ENCODE measurements at places on chromosomes 1 and 21. TPM values are rescaled to one million over a fixed set of nuclear protein-coding genes. Genes with fewer than 3 reads are reported as not detected.

The PKP1 gene
- under 0.01 TPM for total RNA-seq

- DNase-seq, result no peak
Observed at GRCh38 chr1:239250353-239251035, 135.9 kb upstream of the CHRM3 start.

The SH2D5 gene
- total RNA-seq, result 1.4 TPM

- DNase-seq, result peak; percentile 91
Observed at GRCh38 chr1:244353551-244354091, 98.1 kb downstream of the ADSS2 start.

DNA sequence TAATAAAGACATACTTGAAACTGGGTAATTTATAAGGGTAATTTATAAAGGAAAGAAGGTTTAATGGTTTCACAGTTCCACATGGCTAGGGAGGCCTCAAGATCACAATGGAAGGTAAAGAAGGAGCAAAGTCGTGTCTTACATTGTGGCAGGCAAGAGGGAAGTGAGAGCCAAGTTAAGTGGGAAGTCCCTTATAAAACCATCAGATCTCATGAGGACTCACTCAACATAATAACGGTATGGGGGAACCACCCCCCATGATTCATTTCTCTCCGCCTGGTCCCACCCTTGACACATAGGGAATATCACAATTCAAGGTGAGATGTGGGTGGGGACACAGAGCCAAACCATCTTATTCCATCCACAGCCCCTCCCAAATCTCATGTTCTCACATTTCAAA lies 76.8 kb upstream of the ZNF678 start:
- DNase-seq, result no peak

The DENND2C gene
- total RNA-seq, result 0.32 TPM

The FTCD gene
- 0.25 TPM for total RNA-seq

The CELA2B gene
- total RNA-seq, result not detected

- no peak for DNase-seq
Observed at GRCh38 chr1:115425442-115425841, 87.4 kb upstream of the NGF start.

GRCh38 chr1:89721351-89721750 lies 88.4 kb downstream of the LRRC8C start:
- peak; percentile 75 for DNase-seq

GRCh38 chr1:12580054-12580887 lies 37.7 kb downstream of the DHRS3 start:
- no peak for DNase-seq

- no peak for DNase-seq
Observed at GRCh38 chr1:115534106-115534505, 107.7 kb upstream of the VANGL1 start.

DNA sequence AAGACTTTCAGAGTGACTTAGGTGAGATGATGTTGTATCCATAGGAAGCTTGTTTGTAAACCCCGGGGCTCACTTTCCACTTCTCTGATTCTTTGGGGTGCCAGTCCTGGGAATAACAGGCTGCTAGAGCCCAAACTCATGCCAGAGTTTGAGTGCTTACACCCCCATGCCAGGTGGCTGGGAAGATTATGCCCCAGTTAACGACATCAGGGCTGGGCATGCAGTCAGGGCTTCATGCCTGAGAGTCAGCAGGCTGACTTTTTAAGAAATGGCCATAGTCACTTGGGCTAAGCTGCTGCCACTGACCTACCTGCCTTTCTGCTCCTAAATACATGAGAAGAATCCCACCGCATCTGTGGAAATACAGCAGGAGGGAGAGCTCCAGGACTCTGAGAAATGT lies 425.6 kb upstream of the VAMP3 start:
- DNase-seq, result no peak

The ZNF683 gene
- total RNA-seq, result not detected

The GJA8 gene
- total RNA-seq, result not detected

GRCh38 chr1:159774465-159774864 lies 6.3 kb upstream of the DUSP23 start:
- no peak for DNase-seq

DNA sequence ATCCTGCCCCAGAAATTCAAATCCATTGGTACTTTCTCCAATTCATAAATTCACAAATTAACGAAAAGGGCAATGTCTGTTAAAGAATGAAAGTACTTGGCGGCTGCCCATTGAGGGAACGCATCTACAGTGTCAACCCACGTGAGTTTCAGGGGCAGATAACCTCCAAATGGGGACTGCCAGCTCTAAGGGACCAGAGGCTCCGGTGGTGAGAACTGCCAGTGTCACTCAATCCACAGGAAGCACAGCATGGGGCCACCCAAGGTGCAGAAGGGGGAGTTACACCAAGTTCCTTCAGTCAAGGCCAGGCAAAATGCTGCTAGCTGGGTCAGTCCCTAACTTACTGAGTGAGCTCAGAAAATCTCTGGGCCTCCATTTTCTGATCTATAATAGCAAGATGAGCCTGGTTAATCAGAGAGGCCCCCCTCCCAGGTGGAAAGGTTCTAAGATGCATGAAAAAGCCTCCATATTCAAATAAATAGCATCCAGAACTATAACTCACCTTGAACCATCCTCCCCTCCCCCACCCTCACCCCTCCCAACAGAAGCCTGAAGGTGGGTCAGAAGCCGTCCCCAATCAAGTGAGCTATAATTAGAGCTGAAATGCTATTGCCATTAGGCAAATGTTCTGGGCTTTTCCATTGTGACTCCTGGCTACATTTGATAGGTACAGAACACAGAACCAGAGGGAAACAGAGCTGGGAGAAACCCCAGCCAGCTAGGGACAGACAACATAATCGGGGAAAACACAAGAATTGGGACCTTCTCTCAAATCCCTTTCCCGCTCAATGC lies 41.7 kb downstream of the LRP8 start:
- DNase-seq, result no peak

The APCS gene
- not detected for total RNA-seq

DNA sequence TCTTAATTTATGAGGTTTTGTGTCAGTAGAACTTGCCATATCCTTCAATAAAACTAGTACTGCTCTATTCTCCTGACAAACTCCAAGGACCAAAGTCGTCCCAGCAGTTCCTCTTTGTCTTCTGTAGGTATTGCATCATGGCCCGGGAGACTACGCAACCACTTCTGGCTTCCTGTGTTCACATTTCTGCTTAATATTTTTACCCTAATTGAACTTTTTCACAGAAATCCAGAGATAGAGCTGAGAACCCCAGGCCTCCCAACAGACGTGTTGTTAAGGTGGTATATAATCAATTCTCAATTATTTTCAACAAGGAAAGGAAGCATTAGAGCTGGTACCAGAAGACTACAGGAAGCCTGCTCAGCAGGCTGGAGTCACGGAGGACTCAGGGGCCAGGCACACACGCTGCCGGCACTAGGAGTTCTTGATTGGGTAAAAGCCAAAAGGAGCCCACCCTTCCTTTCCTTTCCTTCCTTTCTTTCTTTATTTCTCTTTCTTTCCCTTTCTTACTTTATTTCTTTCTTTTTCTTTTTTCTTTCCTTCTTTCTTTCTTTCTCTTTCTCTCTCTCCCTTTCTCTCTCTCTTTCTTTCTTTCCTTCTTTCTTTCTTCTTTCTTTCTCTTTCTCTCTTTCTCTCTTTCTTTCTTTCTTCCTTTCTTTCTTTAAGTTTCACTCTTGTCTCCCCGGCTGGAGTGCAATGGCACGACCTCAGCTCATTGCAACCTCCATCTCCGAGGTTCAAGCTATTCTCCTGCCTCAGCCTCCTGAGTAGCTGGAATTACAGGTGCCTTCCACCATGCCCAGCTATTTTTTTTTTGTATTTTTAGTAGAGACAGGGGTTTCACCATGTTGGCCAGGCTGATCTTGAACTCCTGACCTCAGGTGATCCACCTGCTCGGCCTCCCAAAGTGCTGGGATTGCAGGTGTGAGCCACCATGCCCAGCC lies 173.7 kb downstream of the ZBTB18 start:
- DNase-seq, result no peak

The HCRTR1 gene
- total RNA-seq, result 0.53 TPM

- no peak for DNase-seq
Observed at GRCh38 chr21:16037421-16037955, 307.7 kb downstream of the USP25 start.

- no peak for DNase-seq
Observed at GRCh38 chr1:109787211-109787844, 23.6 kb upstream of the EPS8L3 start.

- no peak for DNase-seq
Observed at GRCh38 chr1:247713753-247714152, 2.7 kb downstream of the OR6F1 start.

GRCh38 chr1:227733751-227734545 lies 1.2 kb downstream of the JMJD4 start:
- DNase-seq, result no peak

DNA sequence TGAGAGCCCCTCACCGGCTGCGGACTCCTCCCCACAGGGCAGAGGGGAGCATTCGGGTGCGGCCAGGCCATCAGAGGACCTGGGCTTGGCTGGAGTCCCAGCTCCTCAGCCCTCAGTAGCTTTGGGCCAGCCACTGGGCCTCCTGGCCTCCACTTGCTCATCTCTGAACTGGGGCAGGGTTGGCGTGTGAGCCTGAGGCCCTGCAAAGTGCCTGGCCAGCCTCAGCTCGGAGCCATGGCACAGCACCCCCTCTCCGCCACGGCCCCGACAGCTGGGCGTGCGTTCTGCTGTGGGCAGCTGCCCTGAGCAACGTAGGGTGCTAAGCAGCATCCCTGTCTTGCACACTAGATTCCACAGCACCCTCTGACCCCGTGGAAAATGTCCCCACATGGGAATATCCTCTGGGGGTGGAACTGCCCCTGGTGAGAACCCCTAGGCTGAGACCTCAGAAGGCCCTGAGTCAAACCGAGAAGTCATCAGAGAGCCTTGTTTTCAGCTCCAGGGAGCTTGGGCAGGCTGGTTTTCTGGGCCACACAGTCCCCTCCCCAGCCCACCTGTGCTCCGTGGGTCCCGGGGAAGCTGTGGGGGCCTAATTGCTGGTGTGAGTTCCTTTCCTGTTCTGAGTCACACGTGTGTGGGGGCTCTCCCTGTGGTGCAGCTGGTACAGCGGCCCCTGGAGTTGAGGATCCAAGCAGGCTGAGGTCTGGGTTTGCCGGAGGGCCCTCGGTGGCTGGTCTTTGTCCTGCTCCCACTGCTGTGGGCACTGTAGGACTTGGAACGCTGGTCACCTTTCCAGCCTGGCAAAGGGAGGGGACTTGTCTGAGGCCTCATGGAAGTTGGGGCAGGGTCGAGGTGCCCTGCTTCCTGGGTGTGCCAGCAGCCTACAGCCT lies 24.5 kb downstream of the TP73 start:
- no peak for DNase-seq

DNA sequence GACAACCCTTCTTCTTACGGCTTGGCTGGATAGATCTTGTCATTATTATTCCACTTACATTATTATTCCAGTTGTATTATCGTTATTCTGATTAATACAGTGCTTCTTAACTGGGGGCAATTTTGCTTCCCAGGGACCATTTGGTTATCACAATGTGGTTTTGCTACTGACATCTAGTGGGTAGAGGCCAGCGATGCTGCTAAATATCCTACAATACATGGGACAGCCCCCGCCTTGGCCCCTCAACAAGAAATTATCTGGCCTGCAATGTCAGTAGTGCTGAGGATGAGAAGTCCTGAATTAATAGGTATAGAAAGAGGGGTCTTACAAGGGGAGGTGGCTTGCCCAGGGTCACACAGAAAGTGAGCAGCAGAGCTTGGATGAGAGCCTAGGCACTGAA lies 105.6 kb downstream of the PTPRU start:
- DNase-seq, result no peak

DNA sequence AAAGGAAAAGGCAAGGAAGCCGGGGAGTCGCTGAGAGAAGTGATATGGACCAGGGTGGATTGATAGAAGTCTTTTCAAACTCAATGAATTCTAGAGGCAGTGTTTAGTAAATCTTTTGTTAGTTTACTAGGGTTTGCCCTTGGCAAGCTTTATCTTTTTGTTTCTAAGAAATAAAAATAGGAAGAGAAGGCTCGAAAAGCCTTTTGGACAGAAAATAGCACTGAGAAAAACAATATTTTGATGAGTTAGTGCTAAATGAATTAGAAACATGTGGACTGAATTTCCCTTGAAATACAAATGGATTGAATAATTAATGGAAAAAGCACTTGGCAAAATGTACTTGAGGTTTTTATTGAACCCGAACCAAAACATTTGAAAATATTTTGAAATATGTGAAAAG lies 121.8 kb upstream of the SPAG17 start:
- no peak for DNase-seq

- no peak for DNase-seq
Observed at GRCh38 chr1:113253187-113253586, 137.1 kb upstream of the MAGI3 start.

DNA sequence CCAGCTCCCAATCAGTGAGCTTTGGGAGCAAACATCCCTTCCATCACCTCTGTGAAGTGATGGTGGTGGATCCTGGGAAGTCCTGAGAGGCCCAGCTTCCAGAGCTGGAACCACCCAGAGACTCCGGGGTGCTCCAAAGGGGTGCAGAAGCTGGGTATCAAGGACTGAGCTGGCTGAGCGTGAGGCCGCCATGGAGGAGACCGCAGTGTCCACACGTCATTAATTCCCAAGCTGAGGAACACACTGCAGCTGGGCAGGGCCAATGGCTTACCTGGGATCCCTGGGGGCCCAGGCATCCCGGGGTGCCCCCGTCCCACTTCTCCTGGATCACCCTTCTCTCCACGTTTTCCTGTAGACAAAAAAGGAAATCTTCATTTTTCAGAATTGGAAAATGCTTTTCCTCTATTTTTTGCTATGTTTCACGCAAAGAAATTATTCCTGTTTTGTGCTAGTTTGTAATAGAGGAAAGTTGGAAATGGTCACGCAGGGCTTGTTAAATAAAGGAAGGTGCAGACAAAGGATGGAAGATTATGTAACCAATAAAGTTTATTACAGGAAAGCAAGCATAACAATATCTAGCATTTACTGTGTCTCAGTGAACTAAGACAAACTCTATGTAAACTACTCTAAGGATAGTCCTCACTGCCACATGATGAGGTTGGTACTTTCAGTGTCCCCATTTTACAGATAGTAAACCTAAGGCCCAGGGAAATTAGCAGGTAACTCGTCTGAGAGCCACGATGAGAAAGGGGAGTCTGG lies 15.4 kb downstream of the COL9A2 start:
- DNase-seq, result no peak

GRCh38 chr1:111596499-111596898 lies 23.1 kb upstream of the RAP1A start:
- no peak for DNase-seq

The HEYL gene
- total RNA-seq, result not detected

- no peak for DNase-seq
Observed at GRCh38 chr1:210828996-210829596, 304.9 kb downstream of the KCNH1 start.
